Putamen (tissue), 1 donor: ENCODE measurements at places on chromosomes 1 and 21.

DNA sequence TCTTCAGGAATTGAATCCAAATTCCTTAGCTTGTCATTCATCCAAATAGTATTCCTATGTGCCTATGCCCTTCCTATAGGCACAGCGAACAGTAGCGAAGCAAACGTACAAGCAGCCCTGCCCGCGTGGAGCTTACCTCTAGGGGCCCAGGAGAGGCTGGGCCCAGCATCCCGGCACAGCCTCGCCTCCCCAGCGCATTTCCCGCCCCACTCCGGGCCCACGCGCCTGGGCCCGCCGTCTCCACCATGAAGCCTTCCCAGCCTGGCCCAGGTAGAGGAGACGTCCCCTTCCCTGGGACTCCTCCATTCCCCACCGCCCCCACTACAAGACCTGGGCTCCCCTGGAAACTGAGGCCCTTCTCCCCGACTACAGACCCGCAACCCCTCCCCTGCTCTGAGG lies 245 bp upstream of the TMEM269 start:
- DNase-seq = no peak

DNA sequence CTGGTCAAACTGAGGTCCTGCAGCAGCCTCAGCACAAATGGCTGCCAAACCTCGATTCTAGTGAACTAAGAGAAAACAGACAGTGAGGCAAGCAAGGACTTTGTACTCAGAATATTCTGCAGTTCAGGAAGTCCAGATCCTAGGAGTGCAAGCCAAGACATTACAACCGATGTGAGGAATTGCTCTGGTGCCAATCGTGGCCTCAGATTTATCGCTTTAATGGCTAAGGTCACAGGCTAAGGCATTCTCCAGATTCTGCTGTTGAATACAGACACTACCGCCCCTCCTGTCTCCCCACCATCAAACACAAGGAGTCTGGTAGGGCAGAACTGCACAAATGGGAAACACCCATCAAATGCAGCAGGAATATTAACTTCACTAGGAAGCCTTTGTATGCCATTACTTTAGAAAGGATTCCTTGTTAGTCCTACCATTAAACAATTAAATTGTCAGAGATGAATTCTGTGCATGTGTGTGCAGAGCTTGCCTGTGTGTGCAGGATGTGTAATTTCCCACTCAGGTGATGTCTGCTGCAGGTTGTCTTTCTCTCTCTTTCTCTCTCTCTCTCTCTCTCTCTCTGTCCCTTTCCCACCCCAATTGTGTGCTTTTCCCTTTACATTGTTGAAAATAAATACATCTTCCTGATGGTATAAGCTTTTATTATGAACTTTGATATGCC lies 9.2 kb upstream of the SERTAD4 start:
- no peak for DNase-seq

DNA sequence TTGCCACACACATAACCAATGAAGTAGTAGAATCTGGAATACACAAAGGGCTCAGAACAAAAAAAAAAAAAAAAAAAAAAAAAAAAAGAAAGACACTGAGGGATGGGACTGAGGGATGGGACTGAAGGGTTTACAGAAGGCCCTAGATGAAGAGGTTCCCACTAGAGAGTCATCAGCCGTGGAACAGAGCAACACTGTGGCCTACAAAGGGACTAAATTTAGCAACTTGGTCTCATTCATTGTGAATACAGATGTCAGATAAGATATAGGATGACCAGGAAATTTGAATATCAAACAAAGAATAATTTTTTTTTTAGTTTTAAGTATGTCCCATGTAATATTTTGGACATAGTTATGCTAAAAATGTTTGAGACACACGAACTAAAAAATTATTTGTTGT lies 62.1 kb downstream of the GLUL start:
- DNase-seq = no peak

- DNase-seq = no peak
Measured at GRCh38 chr1:43947874-43948437, 1.2 kb downstream of the IPO13 start.

GRCh38 chr1:204263254-204263910 lies 49.6 kb upstream of the GOLT1A start:
- no peak for DNase-seq

- no peak for DNase-seq
Measured at GRCh38 chr21:42440187-42440792, 36.6 kb downstream of the UBASH3A start.

GRCh38 chr1:232578651-232579195 lies 51.2 kb downstream of the SIPA1L2 start:
- no peak for DNase-seq

- DNase-seq = no peak
Measured at GRCh38 chr1:151373196-151373595, 691 bp upstream of the SELENBP1 start.

DNA sequence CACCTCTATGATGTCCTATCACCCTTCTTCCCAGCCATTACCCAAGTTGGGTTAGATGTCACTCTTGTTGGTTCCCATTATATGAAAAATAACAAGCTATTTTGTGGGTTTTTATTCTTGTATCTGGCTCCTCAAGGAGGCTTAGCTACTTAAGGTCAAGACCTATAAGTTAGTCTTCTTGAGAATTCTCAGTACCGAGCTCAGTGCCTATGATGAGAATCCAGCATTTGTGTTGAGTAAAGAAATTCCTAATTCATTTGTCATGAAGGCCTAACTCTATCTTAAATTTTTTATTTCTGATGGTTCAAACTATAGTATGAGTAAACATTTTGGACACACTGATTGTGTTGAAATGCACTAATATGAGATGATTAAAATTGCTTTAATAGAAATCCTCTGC lies 15.9 kb downstream of the NUF2 start:
- DNase-seq = no peak

DNA sequence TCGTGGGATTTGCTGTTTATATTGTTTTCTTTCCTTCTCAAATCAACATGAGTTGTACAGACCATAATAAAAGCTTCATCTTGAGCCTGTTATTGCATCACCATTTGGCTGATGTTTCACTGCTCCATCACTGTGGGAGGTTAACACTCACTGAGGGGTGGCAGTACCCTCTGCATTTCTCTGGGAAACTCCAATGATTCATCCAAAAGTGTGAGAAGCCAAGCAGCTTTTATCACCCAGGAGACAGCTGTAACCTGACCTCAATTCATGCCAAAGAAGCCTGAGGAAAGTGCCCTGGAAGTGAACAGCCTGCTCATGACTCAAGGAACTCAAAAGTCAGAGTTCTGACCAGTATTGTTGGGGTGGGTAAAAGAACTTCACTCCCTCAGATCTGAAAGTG lies 84.1 kb downstream of the GPR88 start:
- DNase-seq = peak; percentile 42

- no peak for DNase-seq
Measured at GRCh38 chr1:80457409-80457808, 1343.3 kb upstream of the ADGRL2 start.

DNA sequence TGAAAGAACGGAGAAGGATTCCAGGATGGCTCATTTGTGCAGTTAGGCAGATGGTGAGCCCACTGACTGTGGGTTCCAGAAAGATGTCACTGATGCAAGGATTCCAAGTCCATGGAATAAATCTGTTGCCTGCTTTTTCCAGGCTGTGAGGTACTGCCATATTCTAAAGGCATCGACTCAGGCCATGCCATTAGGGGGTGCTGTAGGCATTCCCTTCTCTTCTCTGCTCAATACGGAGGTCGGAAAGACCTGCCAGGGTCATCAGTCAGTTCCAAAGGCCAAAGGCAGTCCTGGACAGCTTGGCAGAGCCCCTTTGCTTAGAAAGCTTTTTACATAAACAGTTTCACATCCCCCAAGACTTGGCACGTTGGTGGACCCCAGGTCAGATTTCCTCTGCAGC lies 31.7 kb upstream of the TMEM125 start:
- DNase-seq = peak; percentile 83

GRCh38 chr1:233912447-233912846 lies 8.0 kb downstream of the SLC35F3 start:
- DNase-seq = no peak

GRCh38 chr21:32004291-32004690 lies 131.5 kb downstream of the HUNK start:
- no peak for DNase-seq

DNA sequence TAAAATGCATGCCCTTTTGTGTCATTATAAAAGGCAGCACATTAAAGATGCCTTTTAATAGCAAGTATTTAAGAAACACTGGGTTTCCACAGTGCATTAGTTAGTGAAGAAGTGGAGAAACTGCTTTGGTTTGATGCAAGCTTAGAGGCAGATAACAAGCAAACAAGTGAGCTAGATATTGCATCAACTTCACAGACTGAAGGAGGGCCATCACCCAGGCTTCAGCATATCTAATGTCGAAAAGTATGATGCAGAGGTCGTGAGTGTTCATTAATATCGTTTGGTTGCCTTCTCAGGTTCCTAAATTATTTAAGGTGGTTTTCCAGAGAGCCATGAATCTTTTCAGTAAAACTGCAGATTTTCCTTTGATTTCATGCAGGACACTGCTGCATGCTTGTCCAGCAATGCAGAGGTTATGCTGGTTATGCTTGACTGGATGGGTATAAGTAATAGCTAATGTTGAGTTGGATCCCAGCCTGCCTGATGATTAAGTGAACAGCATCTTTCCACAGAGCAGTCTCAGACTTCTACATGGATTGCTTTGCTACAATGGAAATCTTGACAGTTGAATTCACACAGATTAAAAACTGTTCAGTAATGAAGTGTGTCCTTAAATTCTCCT lies 69.7 kb upstream of the IPO9 start:
- DNase-seq = no peak

DNA sequence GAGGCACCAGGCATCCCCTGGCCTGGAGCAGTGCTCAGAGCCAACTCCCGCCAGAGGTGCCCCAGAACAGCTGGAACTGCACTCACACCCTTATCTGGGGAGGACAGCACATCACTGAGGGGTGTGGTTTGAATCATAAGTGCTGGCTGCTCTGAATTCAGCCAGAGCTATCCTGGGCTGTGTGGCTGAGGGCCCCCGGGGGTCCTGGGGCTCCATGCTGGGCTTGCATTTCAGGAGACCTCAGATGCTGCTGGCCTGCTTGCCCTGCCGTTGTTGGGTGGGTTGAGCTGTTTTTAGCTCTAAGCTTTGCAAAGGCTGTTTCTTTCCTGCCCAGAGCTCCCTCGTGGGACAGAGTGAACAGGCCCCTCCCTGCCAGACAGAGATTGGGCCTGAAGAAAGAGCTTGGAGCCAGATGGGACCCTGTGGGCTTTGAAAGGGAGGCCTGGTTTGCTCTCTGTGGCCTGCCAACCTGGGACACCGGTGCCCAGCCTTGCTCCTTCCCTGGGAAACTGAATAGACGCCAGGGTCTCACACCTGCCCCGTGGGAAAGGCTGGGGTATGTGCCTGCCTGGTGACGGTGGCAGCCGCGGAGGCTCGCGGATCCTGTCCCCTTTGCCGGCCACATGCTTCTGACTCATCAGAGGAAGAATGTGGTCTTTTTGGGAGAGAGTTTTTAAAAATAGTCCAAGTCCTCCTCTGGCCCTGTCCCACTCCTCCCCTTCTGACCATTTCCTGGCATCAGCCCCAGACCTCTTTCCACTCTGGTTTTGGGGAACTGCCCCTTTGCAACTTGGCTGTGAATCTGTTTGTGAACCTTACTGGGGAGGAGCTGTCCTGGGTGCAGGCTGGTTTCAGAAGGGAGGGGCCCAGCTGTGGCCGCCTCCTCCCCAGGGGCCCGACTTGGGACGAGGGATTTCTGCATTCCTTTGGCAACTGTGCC lies 30.0 kb downstream of the ARHGEF10L start:
- DNase-seq = peak; percentile 77

GRCh38 chr1:172662464-172663109 lies 3.7 kb downstream of the FASLG start:
- DNase-seq = no peak

DNA sequence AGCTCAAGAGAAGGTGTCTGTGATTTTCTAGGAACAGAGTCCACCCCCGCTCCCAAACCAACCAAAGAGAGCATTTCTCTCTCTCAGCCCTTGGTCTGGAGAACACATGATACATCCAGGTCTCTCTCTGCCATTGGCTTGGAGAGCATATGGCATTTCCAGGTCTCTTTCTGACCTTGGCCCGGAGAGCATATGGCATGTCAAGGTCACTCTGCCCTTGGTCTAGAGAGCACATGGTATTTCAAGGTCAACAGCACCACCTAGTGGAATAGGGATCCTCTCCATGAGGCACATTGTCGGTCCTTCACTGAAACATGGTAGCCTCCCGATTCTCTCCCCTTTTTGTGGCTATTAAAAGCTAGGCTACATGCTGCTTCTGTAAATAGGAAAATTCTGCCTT lies 437.7 kb upstream of the OLFM3 start:
- no peak for DNase-seq

GRCh38 chr1:241972703-241973369 lies 15.3 kb downstream of the BECN2 start:
- DNase-seq = no peak

DNA sequence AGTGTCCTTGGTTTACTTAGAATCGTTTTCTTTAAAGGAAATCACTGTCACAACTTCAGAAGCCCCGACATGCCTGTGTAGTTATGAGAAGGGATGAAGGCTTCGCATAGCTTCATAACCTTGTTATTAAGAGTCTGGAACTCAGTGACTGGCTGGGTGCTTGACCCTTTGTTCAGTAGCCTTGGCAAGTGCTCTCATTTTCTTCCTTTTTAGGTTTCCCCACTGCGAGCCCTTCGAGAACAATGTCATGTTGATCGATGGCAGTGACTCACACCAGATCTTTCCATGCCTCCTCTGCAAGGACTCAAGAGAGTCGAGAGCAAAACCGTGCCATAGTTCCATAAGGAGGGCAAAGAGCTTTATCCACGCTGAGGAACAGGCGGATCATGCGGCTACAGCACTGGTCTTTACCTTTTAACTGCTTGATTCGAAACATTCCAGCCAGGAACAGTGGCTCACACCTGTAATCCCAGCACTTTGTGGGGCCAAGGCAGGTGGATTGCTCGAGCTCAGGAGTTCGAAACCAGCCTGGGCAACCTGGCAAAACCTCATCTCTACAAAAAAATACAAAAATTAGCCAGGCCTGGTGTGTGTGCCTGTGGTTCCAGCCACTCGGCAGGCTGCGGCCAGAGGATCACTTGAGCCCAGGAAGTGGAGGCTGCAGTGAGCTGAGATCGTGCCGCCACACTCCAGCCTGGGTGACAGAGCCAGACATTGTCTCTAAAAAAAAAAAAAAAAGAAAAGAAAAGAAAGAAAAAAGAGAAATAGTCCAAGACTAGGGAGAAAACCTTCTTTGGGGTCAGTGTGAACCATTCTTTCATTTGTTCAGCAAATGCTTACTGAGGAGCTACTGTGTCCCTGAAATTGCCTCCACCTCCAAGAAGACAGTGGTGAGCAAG lies 95.4 kb upstream of the ERRFI1 start:
- DNase-seq = no peak
